Bronchial epithelial cell (primary cell): ENCODE measurements at places on chromosomes 2 and 18. TPM values are rescaled to one million over a fixed set of nuclear protein-coding genes. Genes with fewer than 3 reads are reported as not detected.

The EML6 gene
- total RNA-seq, result 0.53 and 1.7 TPM in 2 replicates

The ST8SIA5 gene
- 0.13 TPM in 1 of 2 replicates, not detected in the other for total RNA-seq

The TMEM169 gene
- total RNA-seq, result 0.26 and 0.51 TPM in 2 replicates

The CNDP2 gene
- total RNA-seq, result 59.5 and 67.4 TPM in 2 replicates

The KIF1A gene
- not detected in 2 replicates for total RNA-seq

The TRABD2A gene
- total RNA-seq, result 0.64 and 1.3 TPM in 2 replicates

The FNDC4 gene
- 7.6 and 8.1 TPM in 2 replicates for total RNA-seq

DNA sequence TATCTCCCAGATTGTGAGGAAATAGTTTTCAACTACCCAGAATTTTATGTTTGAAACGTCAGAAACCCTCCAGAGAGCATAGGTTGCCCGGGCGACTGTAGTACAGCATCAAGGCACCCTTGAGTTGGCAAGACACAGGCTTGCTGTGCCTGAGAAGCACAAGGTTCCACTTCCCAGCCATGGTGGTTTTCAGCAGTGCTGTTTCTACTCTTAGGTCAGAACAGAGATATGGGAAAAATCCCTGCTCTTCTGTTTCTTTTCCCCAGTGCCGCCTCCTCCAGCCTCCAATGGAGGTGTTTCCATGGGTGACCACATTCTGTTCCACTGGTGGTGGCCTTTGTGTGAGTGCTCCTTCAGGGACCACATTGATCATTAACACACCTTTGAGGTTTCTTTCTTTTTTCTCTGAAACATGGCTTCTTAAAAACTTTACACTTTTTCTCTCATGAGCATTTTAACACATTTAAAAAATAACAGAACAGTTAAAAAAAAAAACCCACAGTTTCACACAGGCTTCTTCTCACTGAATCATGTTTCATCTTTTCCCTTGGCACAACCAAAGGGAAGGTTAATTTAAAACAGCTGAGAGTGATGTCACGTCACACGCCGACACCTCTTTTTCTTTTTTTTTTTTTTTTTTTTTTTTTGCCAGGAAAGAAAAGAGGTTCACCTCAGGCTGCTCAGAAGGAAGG, 229.3 kb upstream of the HDAC4 start:
- DNase-seq, result no peak

DNA sequence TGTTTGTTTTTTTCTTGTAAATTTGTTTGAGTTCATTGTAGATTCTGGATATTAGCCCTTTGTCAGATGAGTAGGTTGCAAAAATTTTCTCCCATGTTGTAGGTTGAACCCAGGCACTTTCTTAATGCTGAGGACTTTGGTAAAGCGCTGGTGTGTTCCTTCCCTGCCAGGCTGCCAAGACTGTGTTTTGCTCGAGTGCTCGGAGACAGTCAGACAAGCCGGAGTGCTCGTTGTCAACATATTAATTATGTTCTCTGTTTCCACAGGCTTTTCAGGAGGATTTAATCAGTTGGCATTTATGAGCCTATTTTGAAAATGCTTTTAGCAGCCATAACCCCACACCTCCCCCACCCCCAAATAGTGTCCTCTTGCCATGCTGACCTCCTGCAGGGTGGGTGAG, 6.4 kb downstream of the MTCL1 start:
- no peak for DNase-seq

GRCh38 chr18:63586966-63587365, at the start of gene SERPINB13:
Gene SERPINB13, plus strand, starts transcription at chr18:63587343. Its CDS starts 1,325 bp downstream, at chr18:63588668.
- DNase-seq, result peak; percentile 97

- peak; percentile 40 for DNase-seq
These were observed 36.6 kb upstream of the STAT1 start for GRCh38 chr2:191050640-191050987.

DNA sequence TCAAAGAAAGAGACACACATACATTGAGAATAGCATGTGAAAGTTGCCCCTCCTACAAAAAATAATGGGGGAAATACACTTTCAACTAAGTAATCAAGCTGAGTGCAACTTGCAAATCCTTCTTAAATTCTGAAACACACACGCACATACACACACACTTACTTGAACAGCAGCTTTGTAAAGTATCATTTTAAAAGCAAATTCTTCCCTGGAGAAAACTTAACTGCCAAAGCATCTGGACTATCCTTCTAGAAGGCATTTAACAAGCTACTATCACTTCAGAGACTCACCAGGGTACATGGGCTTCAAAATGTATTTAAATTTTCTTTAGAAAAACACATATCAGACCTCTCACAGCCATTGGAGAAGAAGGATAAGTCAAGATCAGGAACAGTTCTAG, 15.3 kb downstream of the GAREM1 start:
- no peak for DNase-seq

- no peak for DNase-seq
These were observed 103.1 kb downstream of the DTNB start for GRCh38 chr2:25570161-25570845.

DNA sequence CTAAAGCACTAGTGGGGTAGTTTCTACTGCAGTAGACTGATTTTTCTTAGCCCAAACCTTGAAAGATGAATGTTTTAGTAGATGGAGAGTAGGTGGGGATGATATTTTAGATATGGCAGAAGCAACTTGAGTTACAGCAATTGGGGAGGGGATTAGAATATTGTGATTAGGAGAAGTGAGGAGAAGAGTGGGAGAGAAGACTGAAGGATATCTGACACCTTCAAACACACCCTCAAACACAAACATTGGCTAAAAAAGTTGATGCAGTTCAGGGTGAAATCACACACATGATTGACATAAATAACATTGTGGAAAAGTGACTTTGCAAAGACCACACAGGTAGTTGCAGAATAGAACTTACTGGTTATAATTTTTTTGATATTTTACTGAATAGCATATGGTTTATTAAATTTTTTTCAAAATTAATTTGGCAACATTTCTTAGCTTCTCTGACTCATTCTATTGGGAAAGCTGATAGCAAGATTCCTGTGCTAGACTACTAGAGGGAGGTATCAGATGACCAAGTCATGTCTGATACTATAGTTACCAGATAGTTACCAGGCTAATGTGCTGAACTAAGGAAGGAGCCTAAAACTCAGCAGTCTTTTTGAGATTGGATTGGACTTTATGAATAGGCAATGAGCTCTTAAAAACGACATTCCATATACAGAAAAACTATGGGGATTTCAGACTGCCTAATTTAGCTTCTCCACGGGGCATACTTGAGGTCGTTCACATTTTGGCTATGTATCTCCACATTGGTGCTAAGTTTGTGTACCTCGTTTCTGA, 73.0 kb downstream of the ACTR3 start:
- peak; percentile 81 for DNase-seq

DNA sequence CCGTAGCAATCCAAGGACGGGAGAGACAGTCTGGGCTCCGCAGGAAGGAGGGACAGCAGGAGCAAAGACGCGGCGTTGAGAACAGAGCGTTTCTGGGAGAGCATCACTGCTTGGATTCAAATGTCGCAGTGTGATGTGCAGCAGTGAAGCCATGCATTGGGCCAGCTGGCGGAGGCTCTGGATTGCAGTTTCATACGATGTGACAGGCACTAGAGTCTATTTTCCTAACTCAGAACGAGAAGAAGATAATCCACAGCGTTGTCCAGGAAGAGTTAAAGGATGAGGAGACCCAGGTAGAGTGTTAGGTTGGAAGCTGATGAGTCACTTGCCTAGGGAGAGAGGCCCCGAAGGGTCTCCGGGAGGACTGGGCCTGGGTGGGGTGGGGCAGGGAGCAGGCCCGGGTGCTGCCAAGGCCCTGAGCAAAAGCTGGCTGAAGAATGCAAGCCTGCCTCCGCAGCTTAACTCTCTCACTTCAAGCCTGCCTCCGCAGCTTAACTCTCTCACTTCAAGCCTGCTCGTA, 17.7 kb upstream of the SEMA4C start:
- peak; percentile 27 for DNase-seq

- DNase-seq, result no peak
These were observed 1.3 kb downstream of the TMEM150A start for GRCh38 chr2:85600951-85601770.

DNA sequence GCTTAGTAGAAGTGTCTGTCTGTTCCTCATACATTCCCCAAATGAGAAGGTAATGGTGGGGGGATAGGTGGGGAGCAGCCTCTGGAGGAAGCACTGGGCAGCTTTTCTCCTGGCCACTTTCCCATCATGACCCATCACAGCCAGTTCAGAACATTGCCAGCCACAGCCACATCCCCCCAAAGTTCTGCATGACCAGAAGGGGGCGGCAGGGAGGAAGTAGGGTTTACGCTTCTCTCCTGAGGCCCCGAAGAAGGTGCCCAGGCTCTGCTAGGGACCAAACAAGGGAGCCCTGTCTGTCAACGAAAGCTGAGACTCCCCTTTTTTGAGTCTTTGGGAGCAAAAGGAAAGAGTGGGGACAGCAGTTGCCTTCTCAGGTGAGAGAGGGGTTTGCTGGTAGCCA, 7.7 kb downstream of the IGFBP5 start:
- no peak for DNase-seq

DNA sequence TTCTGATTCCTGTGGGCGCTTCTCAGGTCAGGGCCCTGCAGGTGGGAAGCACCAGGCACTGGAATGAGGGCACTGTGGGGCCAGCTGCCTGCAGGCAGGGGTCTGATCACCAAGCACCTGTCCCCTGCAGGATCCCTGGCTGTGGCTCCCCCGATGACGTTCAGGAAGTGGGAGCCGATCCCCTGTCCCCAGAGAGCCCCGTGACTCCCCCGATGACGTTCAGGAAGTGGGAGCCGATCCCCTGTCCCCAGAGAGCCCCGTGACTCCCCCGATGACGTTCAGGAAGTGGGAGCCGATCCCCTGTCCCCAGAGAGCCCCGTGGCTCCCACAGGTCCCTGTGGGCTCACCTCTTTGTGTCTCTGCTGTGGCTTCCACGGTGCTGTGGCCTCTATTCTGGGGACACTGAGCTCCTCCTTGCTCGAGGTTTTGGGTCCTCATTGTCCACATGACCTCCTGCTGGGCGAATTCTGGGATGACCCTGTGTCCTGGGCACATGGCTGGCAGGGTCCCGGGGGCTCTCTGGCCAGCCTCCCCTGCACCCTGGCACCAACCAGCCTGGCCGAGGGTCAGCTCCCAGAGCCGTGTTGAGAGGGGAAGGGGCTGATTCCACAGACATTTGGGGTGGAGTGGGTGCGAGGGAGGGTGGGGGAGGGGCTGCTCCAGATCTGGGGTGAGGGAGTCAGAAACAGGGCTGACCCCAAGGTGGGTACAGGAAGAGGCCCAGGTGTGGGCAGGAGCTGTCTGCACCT, 4.8 kb downstream of the NEU4 start:
- no peak for DNase-seq

DNA sequence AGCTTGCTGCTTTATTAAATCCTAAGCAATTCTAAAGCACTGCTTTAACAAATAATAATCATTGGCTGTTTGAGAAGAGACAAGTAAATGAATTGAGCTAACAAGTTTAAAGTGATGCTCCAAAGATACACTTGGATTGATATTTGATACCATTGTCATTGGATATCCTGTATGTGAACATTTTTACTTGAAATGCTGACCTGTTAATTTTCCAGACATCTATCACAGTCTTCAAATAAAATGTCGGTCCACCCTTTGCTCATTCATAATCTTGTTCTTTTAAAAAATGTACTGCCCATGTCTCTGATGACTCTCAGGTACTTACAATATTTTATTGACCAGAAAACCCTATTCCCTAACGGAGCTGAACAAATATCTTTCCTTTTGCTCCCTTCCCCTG, 202.1 kb downstream of the DYSF start:
- no peak for DNase-seq

DNA sequence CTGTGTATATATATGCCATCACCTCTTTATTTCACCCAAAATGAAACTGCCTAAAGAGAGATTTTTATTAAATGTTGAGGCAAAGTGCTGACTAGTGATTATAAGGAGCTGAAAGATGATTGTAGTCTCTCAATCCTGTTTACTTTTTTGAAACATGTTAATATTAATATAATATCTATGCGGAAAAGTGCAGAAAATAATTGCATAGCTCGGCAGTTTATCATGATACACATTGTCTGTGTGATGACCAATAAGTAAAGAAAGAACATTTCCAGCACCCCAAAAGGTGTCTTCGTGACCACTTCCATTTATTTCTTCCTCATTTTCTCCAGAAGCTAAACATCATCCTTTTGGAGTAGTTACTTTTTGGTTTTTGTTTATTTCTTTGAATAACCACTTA, 99.0 kb downstream of the BIRC6 start:
- DNase-seq, result no peak

GRCh38 chr2:230410263-230410662, 5.7 kb upstream of the SP100 start:
- DNase-seq, result no peak

GRCh38 chr2:160652236-160652635, 158.6 kb upstream of the RBMS1 start:
- DNase-seq, result peak; percentile 84

- DNase-seq, result no peak
These were observed 473.0 kb downstream of the TMX3 start for GRCh38 chr18:68241881-68242280.

DNA sequence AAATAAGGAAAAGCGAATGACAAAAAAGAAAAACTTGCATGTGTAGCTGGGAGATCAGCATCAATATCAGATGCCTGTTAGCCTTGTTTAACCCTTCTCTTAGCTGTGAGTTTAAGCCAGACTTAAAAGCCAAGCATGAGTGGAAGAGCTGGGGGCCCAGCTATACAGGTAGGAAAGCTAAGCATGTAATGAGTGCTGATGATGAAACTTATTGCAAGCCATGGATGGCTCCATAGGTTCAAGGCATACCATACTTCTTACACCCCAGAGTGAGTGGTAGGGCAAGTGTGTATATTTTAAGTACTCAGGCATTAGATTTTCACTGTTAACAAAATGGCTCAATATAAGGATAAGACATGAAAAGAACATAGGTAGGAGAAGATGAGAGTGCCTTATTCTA, 28.0 kb downstream of the RBBP8 start:
- DNase-seq, result no peak

GRCh38 chr2:239467956-239468490, 67.2 kb upstream of the HDAC4 start:
- no peak for DNase-seq

DNA sequence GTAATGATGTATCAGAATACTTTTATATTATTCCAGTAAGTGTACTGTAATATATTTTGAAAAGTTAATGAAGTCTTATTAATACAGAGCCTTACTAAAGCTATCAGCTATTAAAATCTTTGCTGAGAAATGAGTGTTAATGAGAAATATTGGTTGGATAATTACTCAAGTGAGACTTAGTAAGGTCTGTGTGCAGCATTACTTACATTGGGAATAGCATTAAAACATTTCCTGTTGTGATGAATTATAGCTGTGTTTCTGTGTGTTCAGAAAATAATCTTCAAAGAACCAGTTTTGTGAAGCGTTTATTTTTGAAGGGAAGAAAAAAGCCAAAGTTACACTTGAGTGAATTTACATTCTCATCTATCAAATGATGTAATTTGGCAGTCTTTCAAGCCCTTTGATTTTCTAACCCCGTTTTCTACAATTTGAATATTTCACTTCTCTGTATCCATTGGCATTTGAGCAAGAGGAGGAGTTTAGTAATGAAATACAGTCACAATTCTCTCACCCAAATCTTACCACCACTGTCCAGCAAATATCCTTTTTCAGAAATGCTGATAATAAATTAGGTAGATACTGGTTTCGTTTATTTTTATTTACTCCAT, 123.5 kb upstream of the BOD1L2 start:
- no peak for DNase-seq

- DNase-seq, result no peak
These were observed 15.8 kb downstream of the PKDCC start for GRCh38 chr2:42063431-42064171.

- peak; percentile 54 for DNase-seq
These were observed 102.9 kb downstream of the OSR1 start for GRCh38 chr2:19255481-19255880.
